ENCODE measurements at places on chromosomes 13 and 19.

DNA sequence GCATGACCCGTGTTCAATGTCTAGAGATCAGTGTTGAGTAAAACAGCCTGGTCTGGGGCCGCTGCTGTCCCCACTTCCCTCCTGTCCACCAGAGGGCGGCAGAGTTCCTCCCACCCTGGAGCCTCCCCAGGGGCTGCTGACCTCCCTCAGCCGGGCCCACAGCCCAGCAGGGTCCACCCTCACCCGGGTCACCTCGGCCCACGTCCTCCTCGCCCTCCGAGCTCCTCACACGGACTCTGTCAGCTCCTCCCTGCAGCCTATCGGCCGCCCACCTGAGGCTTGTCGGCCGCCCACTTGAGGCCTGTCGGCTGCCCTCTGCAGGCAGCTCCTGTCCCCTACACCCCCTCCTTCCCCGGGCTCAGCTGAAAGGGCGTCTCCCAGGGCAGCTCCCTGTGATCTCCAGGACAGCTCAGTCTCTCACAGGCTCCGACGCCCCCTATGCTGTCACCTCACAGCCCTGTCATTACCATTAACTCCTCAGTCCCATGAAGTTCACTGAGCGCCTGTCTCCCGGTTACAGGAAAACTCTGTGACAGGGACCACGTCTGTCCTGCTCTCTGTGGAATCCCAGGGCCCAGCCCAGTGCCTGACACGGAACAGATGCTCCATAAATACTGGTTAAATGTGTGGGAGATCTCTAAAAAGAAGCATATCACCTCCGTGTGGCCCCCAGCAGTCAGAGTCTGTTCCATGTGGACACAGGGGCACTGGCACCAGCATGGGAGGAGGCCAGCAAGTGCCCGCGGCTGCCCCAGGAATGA is 1.5 kb upstream of the CEACAM5 start:
- peak; percentile 60 for DNase-seq

DNA sequence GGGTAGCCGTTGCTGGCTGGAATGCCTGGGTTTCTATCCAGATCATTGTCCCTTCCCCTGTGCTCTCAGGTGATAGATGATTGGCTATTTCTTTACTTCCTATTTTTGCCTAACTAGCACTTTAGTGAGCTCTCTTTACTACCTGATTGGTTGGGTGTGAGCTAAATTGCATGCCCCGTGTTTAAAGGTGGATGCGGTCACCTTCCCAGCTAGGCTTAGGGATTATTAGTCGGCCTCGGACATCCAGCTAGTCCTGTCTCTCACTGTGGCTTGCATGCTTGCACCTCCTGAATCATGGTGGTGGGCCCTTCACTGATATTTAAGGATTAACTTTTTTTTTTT is 10.1 kb downstream of the TTYH1 start:
- no peak for DNase-seq

DNA sequence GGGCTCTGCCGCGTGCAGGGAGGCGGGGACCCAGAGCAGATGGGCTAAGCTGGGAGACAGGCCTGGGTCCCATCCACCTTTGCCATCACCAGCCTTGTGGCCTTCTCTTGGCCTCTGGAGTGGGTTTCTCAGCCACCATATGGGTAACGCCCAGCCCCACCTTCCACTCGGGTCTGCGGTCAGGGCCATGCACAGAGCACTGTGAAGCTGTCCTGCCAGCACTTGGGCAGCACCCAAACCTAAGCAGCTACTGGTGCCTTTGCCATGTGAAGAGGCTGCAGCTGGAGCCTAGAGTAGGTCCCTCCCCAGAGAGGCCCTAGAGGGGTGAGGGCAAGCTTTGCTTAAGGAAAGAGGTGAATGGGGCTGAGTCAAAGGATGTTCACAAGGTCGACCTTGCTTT is 24.1 kb upstream of the NPAS1 start:
- no peak for DNase-seq

DNA sequence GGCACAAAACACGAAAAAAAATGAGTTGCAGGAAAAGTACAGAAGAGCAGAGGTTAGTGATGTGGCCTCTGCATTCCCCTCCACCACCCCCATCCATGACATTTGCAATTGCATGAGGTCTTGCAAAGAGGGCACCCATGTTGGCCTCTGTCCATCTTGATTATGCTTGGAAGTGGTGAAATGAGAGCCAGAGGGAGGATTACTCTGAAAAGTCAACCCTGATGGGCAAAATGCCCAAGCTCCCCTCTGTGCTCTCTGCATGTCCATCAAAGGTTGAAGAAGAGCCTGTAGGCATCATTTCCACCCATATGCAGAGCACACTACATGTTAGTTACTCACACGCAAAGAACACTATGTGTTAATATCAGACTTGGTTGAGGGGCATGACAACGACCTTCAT is 71.4 kb downstream of the SLC15A1 start:
- DNase-seq: no peak

GRCh38 chr19:54391589-54392061 is 23.6 kb upstream of the TTYH1 start:
- DNase-seq: no peak

DNA sequence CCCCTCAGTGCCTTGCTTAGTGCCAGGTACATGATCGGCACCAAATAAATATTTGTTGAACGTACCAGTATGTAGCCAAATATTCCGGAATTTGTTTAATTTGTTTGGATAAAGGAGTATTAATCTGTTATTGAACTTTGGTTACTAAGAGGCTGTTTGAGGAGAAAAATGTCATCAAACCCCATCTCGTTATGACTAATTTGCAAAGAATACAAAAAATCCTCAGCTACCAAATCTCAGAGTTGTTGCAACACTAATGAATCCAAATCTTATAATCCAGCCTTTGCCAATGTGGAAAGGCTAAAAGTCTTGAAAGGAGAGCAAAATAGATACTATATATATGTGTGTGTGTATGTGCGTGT is 79.5 kb downstream of the KLF5 start:
- no peak for DNase-seq

GRCh38 chr19:1826557-1827521 is 14.8 kb upstream of the ATP8B3 start:
- no peak for DNase-seq

DNA sequence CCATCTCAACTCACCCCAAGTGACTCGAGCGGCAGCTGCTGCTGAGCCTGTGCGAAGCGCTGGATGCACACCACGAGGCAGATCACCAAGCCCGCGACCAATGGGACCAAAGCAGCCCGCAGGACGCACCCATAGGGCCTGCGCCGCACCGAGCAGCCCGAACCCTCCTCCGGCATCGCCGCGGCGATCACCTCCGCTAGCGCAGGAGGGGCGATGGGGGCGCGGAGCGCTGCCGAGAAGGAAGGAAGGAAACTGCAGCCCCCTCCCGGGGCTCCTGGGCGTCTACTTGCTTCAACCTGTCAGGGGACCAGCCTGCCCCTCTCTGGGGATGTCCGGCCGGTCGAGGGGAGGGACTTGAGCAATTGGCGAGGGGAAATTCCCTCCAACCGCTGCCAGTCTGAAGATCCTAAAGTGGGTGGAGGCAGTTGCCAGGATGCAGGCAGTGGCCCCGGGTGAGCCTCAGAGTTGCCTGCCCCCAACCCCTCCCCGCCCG is at the start of gene CD70:
TSS of gene CD70 (minus strand) at position 324 of the 493 bp plus-strand sequence. CDS start at position 176, 148 bp downstream.
- no peak for DNase-seq

- DNase-seq: no peak
Measured at GRCh38 chr13:102702965-102703725, 8.3 kb upstream of the METTL21C start.

- no peak for DNase-seq
Measured at GRCh38 chr13:44652168-44652567, 76.0 kb upstream of the TSC22D1 start.

- DNase-seq: no peak
Measured at GRCh38 chr19:51136851-51137551, 5.1 kb upstream of the SIGLEC7 start.

DNA sequence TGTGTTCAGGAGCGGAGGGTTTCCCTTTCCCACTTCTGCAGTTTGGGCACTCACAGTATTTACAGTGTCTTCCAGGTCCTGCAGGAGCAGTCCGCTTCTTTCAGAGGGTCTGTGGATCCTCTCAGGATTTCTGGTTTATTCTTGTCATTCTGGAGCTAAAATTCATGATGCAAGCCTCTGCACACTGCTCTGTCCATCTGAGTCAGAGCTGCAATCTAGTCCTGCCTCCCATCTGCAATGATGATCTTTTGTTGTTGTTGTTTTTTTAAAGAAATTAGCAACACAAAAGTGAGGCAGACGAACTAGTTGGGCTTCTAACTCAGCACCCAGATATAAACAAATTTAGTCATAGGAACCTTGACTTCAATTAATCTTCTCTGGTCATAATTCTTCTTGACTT is 86.5 kb downstream of the DLEU7 start:
- no peak for DNase-seq

DNA sequence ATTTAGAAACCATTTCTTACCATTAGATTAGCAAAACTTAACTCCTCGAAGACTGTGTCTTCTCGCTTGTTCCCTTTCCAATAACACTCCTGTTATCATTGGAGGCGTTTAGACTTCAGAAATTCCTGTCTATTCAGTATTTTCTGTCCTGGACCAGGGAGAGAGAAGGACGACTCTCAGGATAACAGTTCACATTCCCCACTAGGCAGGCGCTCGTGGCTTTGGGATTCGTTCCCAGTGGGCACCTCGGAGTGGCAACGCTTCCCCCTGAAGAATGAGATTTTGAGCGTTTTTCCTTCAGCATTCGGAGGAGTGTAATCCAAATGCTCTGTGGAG is 429 bp upstream of the ZNF225 start:
- DNase-seq: no peak

DNA sequence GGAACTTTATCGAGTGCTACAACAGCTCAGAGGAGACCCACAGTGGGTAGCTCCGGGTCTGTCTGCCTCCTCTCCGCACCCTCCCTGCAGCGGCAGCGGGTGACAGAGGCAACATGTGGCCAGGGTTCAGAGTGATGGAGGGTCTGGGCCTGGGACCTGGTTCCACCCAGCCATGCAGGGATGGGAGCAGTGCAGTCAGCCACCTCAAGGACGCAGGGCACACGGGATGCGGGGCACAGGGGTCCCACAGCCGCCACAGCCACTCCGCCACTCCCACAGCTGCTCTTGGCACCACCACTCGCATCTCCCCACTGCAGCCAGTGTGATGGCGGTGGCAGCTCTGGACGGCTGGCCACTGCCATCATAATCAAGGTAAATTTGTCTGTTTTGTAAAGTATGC is 892.9 kb downstream of the OLFM4 start:
- DNase-seq: no peak

- no peak for DNase-seq
Measured at GRCh38 chr19:10430505-10431253, 10.3 kb downstream of the PDE4A start.

DNA sequence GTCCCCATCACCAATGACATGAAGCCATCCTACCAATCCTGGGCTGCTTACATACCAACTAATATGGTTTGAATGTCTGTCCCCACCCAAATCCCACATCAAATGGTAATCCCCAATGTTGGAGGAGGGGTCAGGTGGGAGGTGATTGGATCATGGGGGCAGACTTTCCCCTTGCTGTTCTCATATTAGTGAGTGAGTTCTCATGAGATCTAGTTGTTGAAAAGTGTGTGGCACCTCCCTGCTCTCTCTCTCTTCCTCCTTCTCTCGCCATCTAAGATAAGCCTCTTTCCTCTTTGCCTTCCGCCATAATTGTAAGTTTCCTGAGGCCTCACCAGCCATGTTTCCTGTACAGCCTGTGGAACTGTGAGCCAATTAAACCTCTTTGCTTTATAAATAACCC is 53.6 kb upstream of the FAM124A start:
- no peak for DNase-seq

DNA sequence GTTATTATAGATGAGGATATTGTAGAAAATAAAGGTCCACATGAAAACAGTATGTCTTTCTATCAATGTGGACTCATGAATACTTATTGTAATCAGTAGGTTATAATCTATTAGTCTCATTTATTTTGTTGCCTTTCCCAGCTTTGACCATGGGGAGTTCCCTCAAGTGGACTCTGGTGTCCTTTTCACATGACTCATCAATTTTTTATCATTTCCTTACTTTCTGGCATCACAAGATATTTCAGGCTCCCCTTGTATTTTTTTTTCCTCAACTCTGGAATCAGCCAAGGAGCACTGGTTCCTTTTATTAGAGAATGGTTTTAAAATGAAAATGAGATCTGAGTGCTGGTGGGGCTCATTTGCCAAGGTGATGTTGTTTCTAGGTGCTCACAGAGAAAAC is 63.4 kb upstream of the DIAPH3 start:
- DNase-seq: no peak

DNA sequence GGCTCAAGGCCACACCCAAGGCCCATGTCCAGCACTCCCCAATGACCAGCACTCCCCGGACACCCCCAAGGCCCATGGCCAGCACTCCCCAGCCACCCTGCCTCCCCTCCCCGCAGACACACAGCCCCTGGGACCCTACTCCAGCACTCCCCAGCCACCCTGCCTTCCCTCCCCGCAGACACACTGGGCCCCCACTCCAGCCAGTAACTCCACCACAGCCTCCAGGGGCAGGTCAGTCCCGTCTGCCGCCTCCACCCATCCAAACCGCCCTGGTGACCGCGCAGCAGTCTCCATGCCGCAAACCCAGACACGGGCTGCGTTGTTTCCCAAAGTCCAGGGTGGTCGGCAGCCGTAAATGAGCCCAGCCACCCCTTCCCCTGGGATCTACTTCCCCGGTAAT is 70.7 kb downstream of the SPACA7 start:
- DNase-seq: no peak

DNA sequence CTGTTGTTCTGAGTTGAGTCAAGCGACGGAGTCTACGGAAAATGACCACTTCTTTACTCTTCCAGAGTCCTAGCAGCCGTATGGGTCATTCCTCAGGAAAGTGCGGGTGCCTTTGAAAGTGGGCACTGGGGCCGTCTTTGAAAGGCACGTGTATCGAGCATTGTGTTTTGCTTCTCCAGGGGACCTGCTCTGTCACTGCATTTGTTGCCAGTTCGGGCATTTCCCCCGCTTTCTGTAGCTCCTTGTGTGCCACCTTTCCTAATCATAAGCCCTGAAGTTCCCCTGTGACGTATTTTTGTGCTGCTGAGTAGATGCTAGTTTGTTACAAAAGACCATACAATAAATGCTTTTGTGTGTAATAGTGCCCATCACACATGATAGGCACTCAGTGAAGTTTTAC is 24.4 kb downstream of the SPATA13 start:
- DNase-seq: no peak

DNA sequence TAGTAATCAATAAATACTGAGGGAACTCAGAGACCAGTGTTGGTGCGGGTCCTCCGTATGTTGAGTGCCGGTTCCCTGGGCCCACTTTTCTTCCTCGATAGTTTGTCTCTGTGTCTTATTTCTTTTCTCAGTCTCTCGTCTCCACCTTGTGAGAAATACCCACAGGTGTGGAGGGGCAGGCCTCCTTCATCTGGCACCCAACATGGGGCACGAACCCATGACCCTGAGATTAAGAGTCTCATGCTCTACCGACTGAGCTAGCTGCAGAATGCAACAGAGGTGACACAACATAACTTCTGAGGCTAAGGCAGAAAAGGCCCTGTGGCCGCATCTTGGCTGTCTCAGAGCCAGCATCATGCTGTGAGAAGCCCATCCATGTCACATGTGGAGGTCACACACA is 5.3 kb upstream of the ZNF613 start:
- no peak for DNase-seq
